ENCODE measurements at places on chromosomes 5 and 9.

DNA sequence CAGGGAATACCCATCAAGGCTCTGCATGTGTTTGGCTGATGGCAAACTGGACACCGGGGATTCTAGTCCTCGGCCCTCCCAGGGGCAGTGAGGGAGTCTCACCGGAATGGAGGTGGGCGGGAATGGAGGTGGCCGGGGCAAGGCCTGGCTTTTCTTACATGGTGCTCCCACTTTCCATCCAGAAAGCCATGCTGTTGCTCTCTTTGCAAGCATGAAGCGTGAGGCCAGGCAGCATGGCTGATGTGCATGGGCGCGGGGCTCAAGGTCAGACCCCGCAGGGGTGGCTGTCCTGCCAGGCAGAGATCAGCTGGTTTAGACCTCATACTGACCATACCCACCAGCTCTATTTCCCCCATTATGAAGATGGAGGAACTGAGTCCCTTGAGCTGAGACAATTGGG lies 108.0 kb upstream of the PHYKPL start:
- no peak for DNase-seq

GRCh38 chr5:147332658-147333057 lies 97.8 kb downstream of the STK32A start:
- DNase-seq = no peak

DNA sequence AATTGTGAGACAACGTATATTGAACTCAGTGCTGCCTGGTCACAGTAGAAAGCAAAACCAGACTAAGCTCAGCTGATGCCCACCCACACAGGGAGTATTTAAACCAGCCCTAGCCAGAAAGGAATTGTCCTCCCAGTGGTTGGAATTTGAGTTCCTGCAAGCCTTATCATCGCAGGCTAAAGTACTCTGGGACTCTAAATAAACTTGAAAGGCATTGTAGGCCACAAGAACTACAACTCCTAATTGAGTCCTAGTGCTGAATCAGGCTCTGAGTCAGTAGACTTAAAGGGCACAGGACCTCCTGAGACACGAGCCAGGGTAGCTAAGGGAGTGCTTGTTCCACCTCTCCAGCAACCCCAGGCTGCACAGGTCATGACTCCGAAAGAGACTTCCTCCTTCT lies 171.4 kb downstream of the MCTP1 start:
- peak; percentile 60 for DNase-seq

- no peak for DNase-seq
These were observed 24.7 kb upstream of the IFNE start for GRCh38 chr9:21506626-21507482.

DNA sequence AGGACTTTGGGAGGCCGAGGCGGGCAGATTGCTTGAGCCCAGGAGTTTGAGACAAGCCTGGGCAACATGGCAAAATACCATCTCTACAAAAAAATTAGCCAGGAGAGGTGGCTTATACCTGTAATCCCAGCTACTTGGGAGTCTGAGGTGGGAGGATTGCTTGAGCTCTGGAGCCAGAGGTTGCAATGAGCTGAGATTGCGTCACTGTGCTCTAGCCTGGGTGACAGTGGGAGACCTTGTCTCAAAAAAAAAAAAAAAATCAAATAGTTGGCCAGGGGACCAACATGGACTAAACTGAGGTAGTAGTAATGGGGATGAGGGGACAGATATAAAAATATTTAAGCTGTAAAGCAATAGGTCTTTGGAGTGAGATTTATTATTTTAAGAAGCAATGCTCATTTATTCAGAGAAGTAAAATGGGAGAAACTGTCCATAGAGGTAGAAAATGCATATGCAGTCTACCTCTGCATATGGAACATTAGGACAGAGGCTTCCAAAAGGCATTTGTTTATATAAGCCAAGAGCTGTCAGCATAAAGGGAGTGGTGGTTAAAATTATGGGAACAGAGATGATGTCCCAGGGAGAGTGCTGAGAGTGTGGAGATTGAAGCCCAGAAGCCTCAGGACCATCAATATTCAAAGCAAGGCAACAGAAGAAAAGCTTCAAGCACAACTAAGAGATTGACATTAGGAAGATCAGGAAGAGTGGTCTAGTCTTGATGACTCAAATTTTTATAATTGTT lies 98.1 kb downstream of the UBE2R2 start:
- no peak for DNase-seq

DNA sequence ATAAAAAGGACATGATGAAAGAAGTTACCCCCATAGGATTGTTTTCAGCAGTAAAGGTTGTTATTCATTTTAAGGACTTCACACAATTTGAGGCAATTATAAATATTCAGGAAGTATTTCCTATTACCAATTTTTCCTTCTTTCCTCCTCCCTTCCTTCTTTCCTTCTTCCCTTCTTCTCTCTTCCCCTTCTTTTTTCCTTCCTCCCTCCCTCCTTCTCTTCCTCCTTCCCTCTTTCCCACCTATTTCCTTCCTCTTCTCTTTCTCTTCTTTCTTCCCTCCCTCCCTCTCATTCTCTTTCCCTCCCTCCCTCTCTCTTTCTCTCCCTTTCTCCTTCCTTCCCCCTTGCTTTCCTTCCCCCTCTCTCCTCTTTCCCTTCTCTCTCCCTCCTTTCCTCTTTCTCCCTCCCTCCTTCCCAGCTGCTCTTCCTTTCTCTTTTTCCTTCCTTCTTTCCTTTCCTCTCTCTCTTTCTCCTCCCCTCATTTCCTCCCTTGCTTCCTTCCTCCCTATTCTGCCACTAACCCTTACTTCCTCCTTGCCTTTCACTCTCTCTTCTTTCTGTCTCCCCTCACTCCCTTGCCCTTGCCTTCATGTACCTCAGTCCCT lies 105.1 kb downstream of the ADRB2 start:
- DNase-seq = no peak

Data from SW480 (cell line).